Caki2 (cell line): ENCODE measurements at places on chromosomes 7 and 10. TPM values are rescaled to one million over a fixed set of nuclear protein-coding genes. Genes with fewer than 3 reads are reported as not detected.

DNA sequence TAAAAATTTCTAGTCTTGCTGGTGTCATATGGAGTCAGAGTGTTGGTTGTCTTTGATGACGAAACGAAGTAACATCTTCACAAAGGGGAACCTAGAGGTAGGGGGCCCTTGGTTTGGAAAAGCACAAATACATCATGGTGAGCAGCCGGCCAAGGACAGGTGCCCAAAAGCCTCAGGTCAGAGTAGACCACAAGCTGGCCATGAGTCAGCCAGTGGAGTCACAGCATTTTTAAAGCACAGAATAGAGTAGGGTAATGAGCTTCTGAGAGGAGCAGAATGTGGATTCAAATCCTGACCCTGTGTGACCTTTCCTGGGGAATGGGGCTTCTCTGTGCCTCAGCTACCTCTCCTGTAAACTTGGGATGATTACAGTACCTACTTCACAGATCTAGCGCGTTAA is 5.3 kb downstream of the CAMK2B start:
- DNase-seq = no peak

DNA sequence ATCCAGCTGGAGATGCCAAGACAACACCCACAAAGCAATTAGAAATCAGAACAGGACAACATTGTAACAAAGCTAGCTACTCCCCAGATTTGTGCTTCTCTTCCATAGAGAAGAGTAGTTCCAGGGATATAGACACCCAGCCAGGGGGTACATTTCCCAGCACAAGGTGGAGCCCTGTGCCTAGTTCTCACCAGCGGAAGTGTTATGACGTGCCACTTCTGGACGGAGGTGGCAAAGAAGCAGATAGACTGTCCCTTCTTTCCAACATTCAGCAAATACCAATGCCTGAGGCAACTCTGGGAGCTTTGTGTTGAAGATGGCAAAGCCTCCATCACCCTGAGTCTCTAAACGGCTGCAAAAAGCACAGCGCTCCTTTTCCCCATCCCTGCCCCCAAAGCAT is 23.4 kb upstream of the GSAP start:
- no peak for DNase-seq

DNA sequence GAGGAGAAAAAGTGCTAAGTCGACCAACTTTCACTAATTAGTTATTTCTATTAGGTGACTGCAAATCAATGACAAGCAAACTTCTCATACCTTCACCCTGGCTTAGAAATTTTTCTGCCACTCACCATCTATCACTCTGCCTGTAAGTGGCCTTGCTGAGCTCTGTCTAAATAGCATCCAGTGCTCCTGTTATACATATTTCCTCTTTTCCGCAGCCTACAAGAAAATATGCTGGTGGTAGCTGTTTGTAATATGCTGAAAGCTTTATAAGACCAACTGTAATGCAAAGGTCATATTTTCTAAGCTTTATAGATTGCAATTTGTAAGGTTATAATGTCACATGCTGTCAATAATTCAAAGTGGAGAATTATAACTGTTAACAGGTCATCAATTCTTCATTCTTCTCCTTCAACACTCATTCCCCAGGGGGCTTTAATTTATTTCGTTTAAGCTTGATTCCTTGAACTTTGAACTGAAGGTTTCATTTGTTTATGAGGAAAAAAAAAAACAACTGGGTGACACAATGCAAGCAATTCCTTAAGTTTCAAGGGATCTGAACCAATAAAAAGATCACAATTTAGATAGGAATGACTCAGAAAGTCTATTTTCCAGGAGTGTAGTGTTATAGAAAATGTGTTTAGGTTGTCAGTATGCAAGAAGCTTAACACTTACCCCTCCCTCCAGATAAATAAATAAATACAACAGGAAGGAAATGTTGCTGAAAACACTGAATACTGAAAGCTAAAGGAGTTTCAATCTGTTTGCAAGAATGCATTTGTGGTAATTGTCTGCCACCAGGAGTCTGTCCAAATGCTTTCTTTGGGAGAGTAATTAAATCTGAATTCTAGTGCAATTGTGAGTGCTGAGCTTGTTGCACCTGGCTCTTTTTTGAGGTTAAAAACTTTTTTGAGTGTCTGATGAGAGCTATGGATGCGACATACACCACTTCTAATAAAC is 183.7 kb downstream of the SORCS1 start:
- DNase-seq = peak; percentile 1

DNA sequence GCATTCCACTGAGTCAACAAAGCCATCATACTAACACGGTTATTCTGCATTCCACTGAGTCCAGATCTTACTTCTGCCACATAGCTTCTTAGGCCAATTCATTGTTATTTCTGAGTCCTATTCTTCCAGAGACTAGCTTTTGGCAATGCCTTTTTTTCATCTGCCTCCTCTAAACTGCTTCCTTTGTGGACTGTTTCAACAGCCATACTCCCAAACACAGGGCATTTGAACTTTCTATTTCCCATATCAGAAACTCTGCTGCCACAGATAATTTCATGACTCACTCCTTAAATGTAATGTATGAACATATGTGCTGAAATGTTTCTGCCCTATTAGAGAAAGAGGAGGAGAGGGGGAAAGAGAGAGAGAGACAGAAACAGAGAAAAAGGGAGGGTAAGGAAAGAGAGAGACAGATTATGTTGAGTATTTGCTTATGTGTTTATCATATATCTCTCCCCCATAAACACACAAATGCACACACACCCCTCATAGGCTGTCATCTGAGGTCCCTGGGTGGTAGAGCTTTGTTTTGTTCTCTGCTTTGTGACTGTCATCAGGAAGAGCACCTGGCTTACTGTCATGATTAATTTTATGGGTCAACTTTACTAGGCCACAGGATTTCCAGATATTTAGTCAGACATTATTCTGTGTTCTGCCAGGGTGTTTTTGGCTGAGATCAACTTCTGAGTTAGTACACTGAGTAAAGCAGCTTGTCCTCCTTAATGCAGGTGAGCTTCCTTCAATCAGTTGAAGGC is 308.0 kb upstream of the KCND2 start:
- no peak for DNase-seq

GRCh38 chr10:116098411-116099022 is 174.5 kb downstream of the GFRA1 start:
- DNase-seq = peak; percentile 61

GRCh38 chr10:33626798-33627466 is 292.5 kb upstream of the NRP1 start:
- DNase-seq = no peak

GRCh38 chr10:12727832-12728215 is 273.7 kb downstream of the CCDC3 start:
- peak; percentile 68 for DNase-seq

Gene NEUROG3
- not detected in 2 replicates for total RNA-seq
